Effector memory CD8-positive, alpha-beta T cell (primary cell): ENCODE measurements at places on chromosomes 11 and 22.

GRCh38 chr22:50713571-50714056 is 24.4 kb upstream of the ACR start:
- no peak for DNase-seq

DNA sequence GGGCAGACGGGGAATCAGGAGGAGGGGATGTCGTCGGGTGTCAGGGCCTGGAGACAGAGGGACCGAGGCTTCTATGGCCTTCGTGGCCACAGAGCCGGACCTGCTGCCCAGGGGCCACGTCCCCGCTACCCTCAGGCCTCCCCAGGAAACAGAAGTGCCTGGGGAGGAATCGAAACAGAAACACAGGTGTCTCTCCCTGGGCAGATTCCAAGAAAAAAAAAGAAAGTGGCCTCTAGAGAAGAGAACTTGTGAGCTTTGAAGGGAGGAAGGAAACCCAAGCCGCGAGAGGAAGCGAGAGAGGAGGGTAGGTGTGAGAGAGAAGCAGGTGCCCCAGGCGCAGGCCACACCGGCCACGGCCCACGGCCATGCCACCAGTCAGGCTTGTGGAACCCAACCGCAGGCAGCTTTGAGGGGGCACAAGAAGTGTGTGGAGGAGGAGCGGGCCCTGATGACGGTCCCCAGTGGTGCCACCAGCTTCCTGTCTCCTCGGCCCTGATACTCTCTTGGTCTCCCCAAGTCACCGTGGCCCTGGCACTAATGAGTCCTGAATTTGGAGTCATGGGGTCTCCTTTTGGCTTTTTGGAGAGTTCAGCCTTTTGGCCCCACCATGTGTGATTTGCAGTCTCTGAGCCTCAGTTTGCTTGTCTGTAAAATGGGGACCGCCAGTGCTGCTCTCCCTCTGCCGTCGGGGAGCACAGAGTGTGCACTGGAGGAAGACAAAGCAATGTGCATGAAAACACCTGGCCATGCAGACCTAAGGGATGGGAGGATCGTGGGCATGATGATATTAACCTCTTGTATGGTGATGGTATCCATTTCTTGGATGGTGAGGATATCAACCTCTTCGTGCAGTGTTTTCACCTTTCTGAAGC is 25.2 kb downstream of the LIF start:
- peak; percentile 59 for DNase-seq

DNA sequence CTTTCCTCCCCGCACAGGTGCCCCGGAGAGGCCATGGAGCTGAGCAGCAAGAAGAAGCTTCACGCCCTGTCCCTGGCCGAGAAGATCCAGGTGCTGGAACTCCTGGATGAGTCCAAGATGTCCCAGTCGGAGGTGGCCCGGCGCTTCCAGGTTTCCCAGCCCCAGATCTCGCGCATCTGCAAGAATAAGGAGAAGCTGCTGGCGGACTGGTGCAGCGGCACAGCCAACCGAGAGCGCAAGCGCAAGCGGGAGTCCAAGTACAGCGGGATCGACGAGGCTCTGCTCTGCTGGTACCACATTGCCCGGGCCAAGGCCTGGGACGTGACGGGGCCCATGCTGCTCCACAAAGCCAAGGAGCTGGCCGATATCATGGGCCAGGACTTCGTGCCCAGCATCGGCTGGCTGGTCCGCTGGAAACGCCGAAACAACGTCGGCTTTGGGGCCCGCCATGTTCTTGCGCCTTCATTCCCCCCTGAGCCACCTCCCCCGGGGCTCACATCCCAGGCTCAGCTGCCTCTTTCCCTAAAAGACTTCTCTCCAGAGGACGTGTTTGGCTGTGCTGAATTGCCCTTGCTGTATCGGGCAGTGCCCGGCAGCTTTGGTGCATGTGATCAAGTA is 1.3 kb downstream of the TIGD3 start:
- DNase-seq: no peak

DNA sequence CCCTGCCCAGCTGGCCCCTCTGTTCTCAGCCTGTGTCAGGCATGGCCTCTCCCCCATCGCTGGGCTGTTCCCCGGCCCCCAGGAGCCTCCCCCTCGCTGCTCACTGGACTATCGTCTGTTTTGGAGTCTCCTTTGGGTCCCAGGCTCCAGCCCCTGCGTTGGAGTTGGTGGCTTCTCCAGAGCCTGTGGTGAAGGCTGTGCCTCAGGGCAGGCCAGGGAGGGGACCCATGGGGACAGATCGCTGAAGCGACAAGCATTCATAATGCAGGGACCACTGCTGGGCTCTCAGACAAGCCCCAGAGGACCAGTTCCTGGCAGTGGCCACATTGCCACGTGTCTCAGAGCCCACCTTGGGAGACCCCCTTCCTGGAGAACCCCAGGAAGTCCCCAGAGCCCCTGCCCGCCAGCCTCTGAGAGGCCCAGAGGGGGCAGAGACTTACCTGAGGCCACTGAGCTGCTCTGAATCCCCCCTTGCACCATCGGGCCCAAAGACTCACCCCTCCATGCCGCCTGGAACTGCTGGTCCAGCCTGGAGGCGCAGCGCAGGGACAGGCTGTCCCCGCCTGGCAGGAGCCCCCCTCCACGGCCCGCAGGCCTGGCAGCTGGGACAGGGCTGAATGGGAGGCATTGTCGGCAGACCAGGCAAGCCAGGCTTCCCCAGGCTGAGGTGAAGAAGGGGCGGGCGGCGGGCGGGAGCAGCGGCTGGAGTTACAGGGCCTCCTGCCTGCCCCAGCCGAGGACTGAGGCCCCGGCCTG is at the start of gene CHADL:
CHADL (minus strand) TSS at position 555 of the 756 bp plus-strand sequence; CDS start at position 505, 50 bp downstream.
- DNase-seq: no peak

DNA sequence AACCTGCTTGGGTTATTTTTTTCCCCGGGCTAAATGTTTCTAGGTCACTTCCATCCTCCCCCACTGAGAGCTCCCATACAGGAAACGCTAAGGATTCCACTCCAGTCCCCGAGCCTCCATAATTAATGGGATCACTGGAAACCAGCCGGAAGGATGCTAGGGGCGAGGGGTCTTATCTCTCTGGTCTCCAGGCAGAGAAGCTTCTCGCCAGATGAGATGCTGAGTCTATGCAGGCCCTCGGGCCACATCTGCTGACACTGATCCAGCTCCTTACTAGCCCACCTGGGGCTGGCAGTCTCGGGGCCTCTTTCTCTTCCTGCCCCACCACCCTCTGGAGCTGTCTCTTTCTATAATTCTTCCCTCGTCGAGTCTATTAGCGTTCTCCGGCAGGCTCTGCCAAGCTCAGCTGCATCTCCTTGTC is 125.9 kb upstream of the SYT13 start:
- DNase-seq: no peak

DNA sequence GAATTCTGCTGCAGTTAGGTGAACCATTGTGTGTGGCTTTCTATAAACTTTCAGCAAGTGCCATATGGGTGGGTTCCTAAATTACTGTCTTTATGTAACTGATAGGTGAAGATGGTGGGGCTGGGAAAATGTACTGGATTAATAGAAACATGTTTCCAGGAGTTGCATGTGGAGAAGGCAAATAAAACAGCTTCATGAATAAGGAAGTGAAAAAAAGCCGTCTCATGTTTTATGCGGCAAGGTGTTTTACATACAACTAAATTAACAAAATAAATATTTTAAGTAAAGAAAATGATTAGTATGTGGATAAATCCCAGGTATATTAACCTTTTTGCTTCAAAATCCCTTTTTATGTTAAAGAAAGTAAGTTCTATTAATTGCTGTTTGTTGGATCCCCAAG is 67.2 kb downstream of the EXT2 start:
- no peak for DNase-seq

- no peak for DNase-seq
Measured at GRCh38 chr11:66204412-66204811, 64.0 kb upstream of the RAB1B start.

DNA sequence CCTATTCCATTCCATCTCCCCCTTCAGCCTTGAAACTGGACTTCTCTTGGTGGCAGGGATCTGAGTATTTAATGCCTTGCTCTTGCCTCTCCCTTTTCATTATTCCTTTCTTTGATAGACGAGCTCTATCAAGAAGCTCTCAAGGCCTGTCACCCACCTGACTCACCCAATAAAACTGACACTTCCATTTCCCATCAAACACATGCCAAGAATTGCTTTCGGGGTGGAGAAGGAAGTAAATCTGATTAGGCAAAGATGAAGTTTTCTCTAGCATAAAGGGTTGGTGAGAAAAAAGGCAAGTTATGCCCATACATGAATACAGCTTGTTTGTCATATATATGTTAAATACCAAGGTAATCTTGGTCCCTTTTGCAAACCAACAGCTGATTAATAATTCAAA is 34.9 kb upstream of the MYEOV start:
- no peak for DNase-seq

- no peak for DNase-seq
Measured at GRCh38 chr11:84022695-84023094, 736.5 kb upstream of the CCDC90B start.
